ENCODE measurements at places on chromosomes 5 and 9. TPM values are rescaled to one million over a fixed set of nuclear protein-coding genes. Genes with fewer than 3 reads are reported as not detected.

GRCh38 chr9:27408482-27408881 is 111.5 kb upstream of the EQTN start:
- H3K4me3 ChIP-seq, result no peak overlapping the region
- DNase-seq, result no peak
- peaks cover 36% of the 10 kb centered on the region for H3K4me1 ChIP-seq

- H3K27me3 ChIP-seq, result no peaks in the 10 kb centered on the region
- no peak for DNase-seq
- peaks cover 17% of the 10 kb centered on the region for H3K4me1 ChIP-seq
- H3K27ac ChIP-seq, result no peak overlapping the region
- H3K4me3 ChIP-seq, result no peak overlapping the region
Measured at GRCh38 chr9:125767349-125767748, 20.2 kb downstream of the PBX3 start.

The ADAMTS6 gene
- 1.5 TPM for total RNA-seq

- no peak for DNase-seq
- H3K4me1 ChIP-seq, result no peaks in the 10 kb centered on the region
- H3K4me3 ChIP-seq, result no peak overlapping the region
- no peaks in the 10 kb centered on the region for H3K27me3 ChIP-seq
- H3K36me3 ChIP-seq, result no peaks in the 10 kb centered on the region
Measured at GRCh38 chr9:18127499-18127875, 346.5 kb upstream of the ADAMTSL1 start.

Data from vagina (tissue), 2 donors.